ENCODE measurements at places on chromosomes 5 and 9.

DNA sequence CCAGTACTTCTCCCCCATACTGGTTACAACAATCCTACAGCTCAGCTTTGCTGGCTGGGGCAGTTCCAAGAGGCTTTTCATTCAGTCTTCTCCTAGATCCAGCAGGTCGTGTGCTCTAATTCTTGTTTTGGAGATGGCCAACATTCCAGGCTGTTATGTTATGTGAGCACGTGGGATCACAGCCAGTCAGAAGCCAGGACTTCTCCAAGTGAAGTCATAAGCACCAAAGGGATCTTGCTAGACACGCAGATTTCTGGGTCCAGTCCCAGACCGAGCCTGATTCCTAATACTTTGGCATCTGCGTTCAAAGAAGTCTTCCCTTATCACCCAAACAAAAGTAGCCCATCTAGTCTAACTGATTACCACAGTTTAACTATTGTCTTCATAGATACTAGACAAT lies 1.4 kb upstream of the LARP1 start:
- DNase-seq: no peak

- no peak for DNase-seq
Observed at GRCh38 chr9:14057368-14058324, 256.3 kb downstream of the NFIB start.

DNA sequence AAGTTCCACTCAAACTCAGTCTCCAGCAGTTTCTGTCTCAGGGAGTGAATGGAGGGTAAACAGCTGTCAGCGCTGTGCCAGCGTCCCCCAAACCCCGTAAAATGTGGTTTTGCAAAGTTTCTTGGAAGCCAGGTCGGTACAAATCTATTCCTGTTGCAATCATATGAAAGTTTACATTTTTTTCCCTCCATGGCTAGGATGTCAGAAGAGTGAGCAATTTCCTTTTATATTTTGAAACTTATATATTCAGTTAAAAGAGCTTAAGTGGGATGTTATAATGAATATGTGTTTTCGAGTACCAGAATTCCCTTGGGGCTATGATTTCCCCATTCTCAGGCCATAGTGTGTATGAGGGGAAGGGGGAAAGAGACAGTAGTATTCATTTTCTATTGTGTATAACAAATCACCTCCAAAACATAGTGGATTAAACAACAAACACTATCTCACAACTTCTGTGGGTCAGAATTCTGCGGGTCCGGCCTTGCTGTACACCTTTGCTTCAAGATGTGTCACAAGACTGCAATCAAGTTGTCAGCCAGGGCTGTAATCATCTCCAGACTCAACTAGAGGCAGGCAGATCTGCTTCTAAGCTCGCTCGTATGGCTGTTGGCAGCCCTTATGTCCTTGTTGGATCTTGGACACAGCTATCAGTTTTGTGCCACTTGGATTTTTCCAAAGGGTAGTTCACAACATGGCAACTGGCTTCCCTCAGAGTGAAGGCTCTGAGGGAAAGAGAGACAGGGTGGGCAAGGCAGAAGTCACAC lies 107.4 kb downstream of the SNX18 start:
- no peak for DNase-seq

GRCh38 chr9:98547606-98548005 lies 161.1 kb downstream of the GABBR2 start:
- no peak for DNase-seq

GRCh38 chr9:75666856-75667554 lies 223.5 kb upstream of the PCSK5 start:
- DNase-seq: no peak

- DNase-seq: no peak
Observed at GRCh38 chr9:121604242-121604641, 47.2 kb upstream of the DAB2IP start.

DNA sequence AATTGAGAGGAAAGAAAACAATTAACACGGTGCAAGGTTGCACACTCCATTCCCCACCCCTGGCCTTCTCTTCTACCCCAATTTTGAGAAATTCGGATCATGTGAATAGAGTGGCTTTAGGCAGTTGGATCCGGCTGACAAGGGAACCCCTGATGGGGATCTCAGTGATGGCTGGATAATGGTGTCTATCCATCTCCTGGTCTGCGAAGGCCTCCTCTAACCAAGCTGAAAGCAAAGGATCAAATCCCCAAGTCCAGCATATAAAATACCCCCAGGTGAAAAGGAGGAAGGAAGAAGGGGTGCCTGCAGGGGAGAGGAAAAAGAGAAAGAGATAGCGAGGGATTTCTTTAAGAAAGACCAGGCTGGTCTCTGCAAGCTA lies 16.0 kb downstream of the NR2F1 start:
- no peak for DNase-seq

DNA sequence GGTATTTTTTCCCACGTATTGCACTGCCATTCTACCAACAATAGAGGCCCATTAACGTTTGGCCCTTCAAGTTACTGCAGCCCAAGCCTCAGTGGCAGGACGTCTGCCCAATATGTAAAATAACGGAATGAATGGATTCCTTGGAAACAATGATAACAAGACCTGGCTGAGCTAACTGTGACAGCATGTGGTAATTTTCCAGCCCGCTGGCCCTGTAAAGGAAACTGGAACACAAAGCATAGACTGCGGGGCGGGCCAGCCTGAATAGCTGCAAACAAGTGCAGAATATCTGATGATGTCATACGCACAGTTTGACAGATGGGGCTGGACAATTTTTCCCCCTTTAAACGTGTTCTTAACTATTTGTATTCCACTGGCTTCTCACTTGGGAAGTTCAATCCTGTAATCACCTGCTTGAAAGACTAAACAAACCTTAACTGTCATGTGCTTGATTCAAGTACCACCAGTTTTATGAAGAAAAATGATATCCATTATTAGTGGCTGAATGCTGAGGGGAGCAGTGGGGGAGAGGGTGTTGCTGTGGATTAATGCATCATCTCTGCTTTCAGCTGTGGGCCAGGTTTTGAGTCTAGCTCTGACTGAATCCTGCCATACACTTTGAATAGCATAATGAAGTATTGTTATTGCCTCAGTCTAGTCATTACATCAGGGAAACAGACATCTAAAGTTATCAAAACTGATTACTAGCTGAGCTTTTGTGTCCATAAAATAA lies 323.9 kb downstream of the TMEM161B start:
- no peak for DNase-seq

GRCh38 chr9:29297592-29297991 lies 1724.3 kb upstream of the C9orf72 start:
- DNase-seq: no peak

- no peak for DNase-seq
Observed at GRCh38 chr9:115980502-115980901, 173.1 kb upstream of the PAPPA start.

GRCh38 chr9:115208501-115208900 lies 90.5 kb upstream of the TNC start:
- DNase-seq: no peak

GRCh38 chr9:136075881-136076678 lies 19.0 kb downstream of the NACC2 start:
- no peak for DNase-seq

GRCh38 chr9:104843644-104844240 lies 79.8 kb downstream of the NIPSNAP3B start:
- DNase-seq: no peak

DNA sequence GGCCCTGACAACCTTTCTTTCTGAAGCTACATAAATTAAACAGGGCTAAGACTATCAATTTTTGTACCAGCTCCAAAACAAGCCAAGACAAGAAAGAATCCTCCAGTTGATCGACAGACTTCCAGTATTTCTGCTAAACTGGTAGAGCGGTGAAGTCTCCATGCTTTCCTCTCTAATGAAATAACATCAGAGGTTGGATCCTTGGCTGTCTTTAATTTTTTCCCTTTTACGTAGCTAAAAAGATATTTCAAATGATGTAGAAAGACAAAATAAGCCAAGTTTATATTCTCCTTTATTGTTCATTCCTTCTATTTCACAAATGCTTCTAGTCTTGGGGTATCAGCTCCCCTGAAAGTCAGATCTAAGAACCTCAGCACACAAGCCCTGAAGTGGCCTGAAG lies 434.9 kb downstream of the NFIB start:
- DNase-seq: no peak

DNA sequence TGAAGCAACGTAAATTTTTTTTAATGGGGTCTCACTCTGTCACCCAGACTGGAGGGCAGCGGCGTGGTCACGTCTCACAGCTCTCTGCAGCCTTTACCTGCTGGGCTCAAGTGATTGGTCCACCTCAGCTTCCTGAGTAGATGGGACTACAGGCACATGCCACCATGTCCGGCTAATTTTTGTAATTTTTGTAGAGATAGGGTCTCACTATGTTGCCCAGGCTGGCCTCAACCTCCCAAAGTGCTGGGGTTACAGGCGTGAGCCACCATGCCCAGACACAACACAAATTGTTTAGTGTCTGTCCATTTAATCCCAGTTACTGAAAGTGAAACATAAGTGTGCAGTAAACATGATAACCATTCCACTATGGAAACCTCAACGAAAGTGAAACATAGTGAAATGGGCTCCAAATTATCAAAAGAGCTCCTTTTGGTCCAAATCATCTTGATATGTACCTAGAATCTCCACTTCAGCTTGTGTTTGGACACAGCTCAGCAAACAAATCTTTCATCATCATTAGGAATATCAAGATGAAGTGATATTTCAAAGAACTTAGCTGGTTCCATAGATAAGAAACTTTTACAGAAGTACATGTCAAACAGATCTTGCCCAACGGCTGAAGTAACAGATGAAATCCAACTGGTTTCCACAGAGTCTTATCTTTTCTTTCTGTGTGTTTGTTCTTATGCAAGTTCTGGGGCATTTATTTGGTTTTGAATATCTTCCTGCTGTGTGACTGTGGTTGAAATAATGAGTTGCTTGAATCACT lies 41.2 kb upstream of the PLPP1 start:
- DNase-seq: no peak

GRCh38 chr9:3887221-3887653 lies 361.4 kb upstream of the RFX3 start:
- DNase-seq: no peak

- DNase-seq: no peak
Observed at GRCh38 chr9:92424340-92424739, at the start of gene OMD. Gene OMD, minus strand, starts transcription at chr9:92424471. Its CDS starts 6,913 bp downstream, at chr9:92417558.

DNA sequence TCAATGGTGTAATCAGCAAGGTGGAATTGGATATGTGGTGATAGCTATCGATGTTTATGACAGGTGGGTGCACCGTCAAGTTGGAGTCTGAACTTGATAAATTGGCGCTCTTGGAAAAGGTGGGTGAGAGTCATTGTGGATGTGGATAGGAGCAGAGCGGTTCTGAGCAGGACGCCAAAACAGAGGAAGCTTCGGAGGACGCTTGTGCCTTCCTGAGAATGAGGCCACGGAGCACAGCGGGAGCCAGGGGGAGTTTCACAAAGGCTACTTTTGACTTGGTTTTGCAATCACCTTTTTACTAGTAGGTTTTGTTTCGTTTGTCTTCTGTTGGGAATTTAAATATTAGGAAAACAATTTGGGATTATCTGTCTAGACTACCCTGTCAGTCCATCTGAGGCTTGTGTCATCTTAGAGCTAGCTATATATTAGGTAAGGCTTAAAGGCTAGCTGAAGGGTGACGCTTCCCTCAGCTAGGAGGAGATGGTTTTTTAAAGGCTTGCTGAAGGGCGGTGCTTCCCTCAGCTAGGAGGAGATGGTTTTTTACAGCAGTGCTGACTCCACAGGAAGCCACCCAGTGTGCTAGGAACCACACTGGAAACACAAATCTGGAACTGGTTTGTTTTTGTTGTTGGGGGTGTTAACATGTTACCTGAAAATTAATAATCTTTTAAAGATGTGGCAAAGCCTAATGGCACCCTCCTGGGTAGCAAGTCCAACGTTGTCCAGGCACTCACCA lies 142.4 kb upstream of the IRX4 start:
- DNase-seq: no peak

GRCh38 chr5:151886546-151887275 lies 37.9 kb downstream of the GLRA1 start:
- no peak for DNase-seq

DNA sequence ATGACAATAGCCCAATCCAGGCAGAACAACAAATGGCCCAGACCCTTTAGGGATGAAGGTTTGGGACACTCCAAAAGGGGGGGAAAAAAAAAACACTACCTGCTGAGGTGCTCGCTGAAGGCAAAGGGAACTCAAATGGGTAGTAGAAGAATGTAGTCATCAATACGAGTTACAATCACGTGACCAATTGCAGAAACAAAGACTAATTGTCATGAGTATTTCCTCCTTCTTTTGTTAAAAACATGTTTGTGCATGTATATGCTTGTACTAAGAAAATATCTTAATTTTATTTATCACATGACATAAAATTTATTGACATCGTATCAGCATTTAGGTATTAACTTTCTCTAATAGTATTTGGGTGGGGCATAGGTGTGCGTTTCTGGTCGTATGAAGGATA lies 743.5 kb downstream of the DNAH5 start:
- no peak for DNase-seq

GRCh38 chr5:101296477-101296876 lies 393.4 kb upstream of the ST8SIA4 start:
- DNase-seq: no peak

- peak; percentile 24 for DNase-seq
Observed at GRCh38 chr9:121698627-121699570, 47.5 kb downstream of the DAB2IP start.

GRCh38 chr9:114250648-114251047 lies 72.2 kb upstream of the ORM1 start:
- DNase-seq: no peak

- no peak for DNase-seq
Observed at GRCh38 chr9:90046317-90046861, 441.6 kb downstream of the GADD45G start.

DNA sequence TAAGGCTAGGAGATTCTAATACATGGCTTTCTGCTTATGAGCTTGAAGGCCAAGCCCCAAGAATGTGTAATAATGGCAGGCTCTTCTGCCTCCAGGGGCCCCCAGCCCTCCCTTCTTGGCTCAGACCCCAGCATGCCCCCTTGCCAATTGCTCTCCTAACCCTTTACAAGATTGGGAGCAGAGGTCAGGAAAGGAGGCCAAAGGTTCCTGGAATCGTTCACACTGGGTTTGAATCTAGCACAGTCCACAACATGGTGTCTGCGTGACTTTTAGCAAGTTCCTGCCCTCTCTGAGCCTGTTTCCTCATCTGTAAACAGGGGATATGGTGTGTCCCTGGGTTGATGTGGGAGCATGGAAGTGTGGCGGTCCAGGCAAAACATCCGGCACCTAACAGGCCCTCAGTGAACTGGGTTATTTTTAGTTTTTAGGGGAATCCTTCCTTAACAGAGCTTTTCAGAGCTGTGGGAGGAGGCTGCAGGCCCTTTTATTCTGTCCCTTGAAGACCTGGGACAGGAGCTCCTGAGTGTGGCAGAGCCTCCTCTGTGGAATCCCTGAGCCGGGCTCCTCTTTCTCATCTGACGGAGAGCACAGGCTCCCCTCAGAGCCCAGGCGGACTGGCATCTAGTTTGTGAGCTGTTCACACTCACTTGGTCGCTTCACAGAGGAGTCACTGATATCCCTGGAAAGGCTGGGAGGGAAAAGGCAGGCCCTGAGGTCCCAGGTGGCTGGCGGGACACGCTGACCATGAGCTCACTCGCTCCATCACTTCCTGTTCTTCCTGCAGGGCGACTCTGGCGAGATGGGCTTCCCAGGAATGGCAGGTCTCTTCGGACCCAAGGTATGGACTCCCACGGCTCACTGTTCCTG lies 23.4 kb upstream of the ORM1 start:
- DNase-seq: no peak

Measured in central memory CD8-positive, alpha-beta T cell (primary cell).